ENCODE measurements at places on chromosomes 5 and 9. TPM values are rescaled to one million over a fixed set of nuclear protein-coding genes. Genes with fewer than 3 reads are reported as not detected.
A peak's percentile ranks its signal among the peaks of the same experiment; 100 is the strongest.

DNA sequence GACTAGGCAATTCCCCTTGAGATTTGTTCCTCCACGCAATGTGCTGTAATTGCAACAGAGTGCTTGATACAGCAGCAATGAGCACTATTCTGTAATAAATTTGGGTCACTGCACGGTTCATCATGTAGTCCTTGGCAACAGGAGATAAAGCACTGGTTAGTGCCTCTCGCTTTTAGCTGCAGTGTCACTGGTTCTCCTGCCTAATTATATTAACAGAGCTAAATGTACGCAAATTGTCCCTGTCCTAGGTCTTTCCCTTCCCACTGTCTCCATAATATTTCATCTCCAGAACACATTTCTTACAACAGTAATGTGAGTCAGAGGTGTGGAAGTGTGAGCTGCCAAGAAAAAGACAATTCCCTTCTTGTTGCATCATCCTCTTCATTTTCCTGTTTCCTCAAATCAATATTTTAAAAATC lies 553.1 kb downstream of the ZNF608 start:
- no peak for DNase-seq

- no peak for DNase-seq
These were observed 89.5 kb downstream of the UGCG start for GRCh38 chr9:111986035-111986556.

DNA sequence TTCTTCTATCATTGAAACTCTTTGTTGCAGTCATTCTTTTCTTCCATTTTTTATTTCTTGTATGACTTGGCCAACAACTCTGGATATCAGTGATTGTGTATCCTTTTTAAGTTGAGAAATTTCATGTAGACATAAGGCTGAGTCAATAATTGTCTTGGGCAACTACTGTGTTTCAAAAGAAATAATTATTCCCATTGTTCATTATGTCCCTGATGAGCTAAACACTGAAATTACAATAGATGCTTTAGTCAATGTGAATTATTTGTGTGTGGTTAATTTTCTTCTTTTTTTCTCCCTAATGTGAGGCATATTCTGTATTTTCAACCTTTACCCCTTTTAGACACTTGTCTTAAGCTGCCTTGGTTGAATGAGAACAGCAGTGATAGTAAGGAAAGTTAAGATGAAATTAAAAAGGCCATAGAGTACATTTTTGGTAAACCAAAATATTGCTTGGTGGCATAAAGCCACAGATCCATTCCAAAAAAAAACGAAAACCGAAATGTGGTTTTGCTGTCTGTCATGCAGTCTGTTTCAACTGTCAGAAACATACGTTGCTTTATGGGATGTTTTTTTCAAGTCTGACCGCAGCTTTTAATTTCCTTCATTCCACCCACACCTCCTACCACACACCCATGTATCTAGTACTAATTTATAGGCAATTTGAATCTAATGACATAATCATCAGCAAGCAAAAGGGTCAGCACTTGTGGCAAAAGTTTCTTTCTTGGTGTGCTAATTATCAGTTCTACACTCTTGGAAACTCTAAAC lies 21.1 kb downstream of the TLE4 start:
- DNase-seq = peak; percentile 67

Gene EGFLAM
- not detected for total RNA-seq

Gene ABO
- 0.62 TPM for total RNA-seq

DNA sequence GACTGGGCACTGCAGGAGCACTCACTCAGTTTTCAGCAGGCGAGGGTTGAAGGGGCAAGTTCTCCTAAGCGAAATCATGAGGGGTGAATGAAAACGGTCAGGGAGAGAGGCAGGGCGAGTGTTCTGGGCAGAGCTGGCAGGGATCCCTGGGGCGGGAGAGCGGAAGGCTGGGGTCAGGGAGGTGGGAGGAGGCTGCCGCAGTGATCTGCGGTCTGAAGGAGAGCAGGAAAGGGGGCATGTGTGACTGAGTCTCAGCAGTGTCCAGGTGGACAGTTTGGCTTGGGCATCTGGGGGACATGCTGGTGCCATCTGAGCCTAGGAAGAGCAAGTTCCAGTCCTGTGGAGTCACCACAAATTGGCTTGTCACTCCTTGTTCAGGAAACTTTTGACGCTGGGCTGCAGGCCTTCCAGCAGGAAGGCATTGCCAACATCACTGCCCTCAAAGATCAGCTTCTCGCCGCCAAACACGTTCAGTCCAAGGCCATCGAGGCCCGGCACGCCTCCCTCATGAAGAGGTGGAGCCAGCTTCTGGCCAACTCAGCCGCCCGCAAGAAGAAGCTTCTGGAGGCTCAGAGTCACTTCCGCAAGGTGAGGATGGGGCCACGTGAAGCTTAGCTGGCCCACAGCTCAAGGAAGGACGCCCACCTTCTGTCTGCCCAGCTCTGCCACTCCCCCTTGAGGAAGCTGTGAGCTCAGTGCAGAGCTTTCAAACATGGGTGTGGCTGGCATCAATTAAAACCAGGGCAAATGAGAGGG lies 31.1 kb downstream of the DYNC2I2 start:
- DNase-seq = no peak

- no peak for DNase-seq
These were observed 159.5 kb upstream of the SPEF2 start for GRCh38 chr5:35457912-35458823.

GRCh38 chr5:83764101-83764500 lies 43.4 kb upstream of the HAPLN1 start:
- no peak for DNase-seq

Gene IL7R
- 394 TPM for total RNA-seq

DNA sequence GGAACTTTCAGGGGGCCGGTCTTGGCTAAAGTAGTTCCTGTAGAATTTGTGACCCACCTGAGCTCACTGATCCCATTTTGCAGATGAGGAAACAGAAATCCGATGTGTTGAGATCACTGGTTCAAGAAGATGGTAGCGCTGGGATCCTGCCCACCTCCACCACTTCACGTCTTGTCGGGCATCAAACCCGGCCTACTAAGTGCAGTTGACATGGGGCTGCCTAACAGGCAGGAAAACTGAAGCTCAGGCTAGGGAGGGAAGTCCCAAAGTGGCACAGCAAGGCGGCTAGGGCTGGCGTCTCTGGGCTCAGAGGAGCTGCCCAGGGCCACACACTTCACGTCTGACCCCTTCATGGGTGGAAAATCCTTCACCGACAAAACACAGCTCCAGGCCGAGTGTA lies 502 bp upstream of the ENG start:
- no peak for DNase-seq

DNA sequence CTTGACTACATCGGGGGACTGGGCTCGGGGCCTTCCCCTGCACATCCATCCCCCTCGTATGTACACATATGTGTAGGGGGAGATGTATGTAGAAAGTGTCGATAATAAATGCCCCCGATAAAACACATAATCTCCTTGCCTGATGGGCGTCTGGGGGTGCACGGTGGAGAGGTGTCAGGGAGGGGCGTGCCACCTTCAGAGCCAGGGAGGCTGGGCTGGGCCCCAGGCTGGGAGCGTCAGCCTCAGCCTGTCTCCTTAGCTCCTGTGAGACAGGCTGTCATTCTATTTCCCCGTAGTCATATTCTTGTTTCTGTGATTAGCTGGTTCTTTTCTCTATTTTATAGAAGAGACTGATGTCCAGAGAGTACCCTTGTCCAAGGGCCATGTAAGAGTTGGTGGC lies 4.7 kb upstream of the RXRA start:
- DNase-seq = no peak

Gene KIF12
- total RNA-seq = not detected

Gene GNA14
- total RNA-seq = not detected

- no peak for DNase-seq
These were observed 81.5 kb upstream of the PTCH1 start for GRCh38 chr9:95598236-95598635.

DNA sequence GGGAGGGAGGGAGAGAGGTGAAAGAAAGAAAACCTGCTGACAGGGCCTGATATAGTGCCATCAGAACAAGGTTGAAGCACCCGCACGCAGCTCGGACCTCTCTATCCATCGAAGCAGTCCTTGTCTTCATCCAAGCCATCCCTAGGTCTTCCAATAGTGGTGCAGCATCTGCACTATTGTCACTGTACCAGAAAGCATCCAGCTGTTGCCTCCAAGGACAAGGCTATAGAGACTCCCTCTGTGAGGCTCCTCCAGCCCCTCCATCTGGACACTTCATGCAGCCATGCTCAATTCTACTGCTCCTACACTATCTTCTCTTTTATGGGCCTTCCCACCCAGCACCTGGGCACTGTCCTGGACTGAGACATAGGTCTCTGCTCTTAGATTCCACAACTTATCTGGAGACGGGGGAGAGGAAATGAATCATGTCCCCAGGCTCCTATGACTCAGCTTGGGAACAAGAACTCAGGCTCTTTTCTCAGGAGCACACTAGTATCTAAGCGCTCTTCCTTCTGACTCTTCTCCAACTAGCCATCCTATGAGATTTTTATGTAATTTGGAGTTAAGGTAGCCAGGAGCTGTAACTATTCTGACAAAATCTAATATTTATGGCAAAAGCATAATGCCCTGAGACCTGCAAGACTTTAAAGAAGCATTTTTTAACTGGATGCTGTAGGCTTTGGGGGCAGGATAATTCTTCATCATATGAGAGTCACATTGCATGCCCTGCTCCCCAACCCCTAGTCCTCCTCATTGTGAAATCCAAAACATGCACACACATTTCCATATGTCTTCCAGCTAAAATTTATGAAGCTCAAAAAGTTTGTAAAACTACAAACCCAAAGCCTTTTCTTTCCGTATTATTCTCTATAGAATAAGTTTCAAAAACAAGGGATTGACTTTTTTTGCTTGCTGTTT lies 446.8 kb downstream of the CCDC171 start:
- DNase-seq = no peak

- DNase-seq = no peak
These were observed 9.5 kb downstream of the ISL1 start for GRCh38 chr5:51392689-51393199.

DNA sequence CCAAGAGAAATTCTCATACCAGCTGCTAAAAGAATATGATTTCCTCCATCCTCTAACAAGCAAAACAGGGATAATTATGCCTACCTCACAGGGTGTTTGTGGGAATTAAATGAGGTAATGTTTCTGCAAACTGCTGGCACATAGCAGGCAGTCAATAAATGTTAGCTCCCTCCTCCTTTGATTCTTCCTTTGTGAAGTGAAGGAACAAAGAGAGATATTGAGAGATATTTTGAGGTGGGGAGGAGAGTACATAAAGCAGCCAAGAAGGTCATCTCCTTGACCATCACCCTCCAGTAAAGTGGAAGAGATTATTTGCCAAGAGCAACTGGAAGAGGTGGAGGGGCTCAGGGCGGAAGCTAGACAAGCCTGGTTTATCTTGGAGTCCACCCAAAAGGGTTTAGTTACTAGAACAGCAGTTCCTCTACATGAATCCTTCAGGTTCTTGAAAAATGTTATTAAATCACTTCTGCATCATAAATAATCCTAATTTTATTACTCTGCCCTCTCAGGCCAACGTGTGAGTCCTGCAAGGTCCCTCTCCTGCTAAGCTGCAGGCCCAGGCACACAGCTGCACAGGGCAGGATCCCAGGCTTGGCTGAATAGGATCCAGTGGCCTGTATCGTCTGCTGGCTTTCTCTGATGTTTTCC lies 35.0 kb upstream of the TLE1 start:
- no peak for DNase-seq

Gene CTXN3
- total RNA-seq = not detected

DNA sequence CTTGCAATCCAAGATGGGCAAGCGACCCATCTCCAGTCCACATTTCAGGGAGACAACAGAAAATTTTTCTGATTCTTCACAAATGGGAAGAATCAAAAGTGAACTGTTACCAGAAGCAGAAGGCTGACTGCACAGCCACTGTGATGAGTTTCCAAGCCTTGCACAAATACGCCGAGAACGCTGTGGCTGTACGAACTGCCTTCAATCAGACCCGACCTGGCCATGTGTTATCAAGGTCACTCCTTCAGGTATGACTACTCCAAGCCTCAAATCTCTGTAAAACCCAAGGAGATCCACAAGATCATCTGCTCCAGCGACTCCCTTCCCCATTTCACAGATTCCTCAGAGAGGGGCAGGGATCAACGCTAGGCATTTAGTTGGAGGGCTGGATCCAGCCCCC lies 26.9 kb downstream of the RAPGEF1 start:
- no peak for DNase-seq

- no peak for DNase-seq
These were observed 6.5 kb downstream of the ARL14EPL start for GRCh38 chr5:116038817-116039216.

DNA sequence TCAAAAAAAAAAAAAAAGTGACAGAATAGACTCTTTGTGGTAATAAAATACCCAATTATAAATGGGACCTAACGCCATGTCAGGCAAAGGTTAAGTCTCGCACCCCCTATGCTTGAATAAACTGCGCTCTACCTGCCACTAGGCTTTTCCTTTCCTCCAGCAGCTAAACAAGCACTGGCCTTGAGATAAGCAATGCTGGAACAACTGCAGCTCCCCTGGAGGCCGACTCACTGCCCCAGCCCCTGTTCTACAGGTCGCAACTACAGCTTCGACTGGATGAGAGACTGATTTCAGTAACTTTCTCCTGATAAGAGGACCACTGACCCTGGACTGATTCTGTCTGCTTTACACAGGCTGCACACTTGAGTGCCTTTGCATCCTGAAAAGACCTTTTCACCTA lies 210.2 kb downstream of the HSPA4 start:
- no peak for DNase-seq

DNA sequence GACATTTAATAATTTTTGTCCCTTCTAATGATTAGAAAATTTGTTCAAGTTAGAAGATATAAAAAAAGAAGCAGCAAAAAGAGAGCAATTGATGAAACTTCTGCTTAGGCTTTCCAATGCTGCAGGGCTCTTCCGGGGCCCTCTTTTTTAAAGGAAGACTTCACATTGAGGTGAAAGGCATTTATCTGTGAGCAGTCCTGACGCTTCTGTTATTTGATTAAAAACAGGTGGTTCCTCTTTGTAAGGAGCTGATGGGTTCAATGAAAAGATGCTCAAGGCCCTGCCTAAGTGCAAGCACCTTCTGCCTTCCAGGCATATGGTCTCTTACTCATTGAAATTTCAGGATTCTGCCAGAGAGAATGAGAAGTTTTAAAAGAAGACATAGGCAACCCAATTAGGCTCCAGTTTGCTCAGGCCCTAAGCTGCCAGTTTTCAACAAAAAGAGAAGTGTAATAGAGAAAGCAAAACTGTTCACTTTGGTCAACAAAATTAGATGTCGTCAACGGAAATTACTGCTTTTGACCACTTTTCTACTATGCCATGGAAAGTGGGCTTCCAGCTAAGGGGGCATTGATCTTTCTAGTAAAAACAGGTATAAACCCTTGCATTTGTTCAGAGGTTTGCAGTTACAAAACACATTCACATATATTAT lies 100.2 kb downstream of the INSYN2B start:
- DNase-seq = no peak

Gene DYNC2I2
- 3.6 TPM for total RNA-seq

Gene PCDHGC5
- not detected for total RNA-seq

DNA sequence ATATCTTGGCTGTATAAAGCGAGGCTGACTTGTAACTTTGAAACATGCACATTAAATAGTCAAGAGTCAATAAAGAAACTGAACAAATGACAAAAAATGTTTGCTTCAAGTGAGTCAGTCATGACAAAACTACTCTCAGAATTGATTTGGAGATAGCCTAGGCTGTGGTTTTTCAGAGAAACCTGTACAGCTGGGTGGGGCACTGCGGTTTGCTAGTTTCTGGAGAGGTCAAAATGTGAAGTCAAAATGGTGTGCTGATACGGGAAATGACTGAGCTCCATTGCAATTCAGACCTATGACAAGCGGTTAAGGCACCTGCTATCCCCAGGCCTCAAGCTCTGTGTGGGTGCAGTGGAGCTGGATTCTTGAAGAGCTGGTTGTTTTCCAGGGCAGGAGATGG lies 10.3 kb upstream of the CD180 start:
- peak; percentile 69 for DNase-seq

- DNase-seq = no peak
These were observed 37.6 kb downstream of the BDP1 start for GRCh38 chr5:71492817-71493615.
